ENCODE measurements at places on chromosomes 7 and 10. TPM values are rescaled to one million over a fixed set of nuclear protein-coding genes. Genes with fewer than 3 reads are reported as not detected.

DNA sequence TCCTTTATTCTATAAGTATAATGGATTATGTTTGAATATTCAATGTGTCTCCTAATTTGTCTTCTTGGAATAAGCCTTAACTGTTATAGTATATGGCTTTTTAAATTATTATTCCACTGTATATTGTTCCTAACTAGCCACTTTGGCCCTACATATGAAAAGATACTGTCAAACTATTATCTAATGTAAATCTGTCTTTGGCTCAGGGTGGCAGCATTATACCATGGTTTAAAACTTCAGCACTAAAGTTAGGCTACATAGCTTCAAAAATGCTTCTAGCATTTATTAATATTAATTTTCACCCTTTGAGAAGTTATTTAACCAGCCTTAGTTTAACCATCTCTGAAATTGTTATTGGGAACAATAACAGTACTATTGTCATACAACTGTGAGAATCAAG is 543.1 kb upstream of the MBL2 start:
- no peak for DNase-seq

- no peak for DNase-seq
These were observed 100.4 kb upstream of the SEMA3D start for GRCh38 chr7:85287106-85287825.

GRCh38 chr7:41323806-41324205 is 379.1 kb downstream of the INHBA start:
- DNase-seq, result no peak

- DNase-seq, result no peak
These were observed 232.0 kb downstream of the CCDC3 start for GRCh38 chr10:12769323-12770044.

PHTF2 gene
- total RNA-seq, result 14.5 TPM

- no peak for DNase-seq
These were observed 30.4 kb downstream of the TMEM176B start for GRCh38 chr7:150769768-150770167.

GRCh38 chr10:18399158-18399557 is 252.2 kb downstream of the NSUN6 start:
- no peak for DNase-seq

LRMDA gene
- 7.8 TPM for total RNA-seq

BAG3 gene
- 26.7 TPM for total RNA-seq

- no peak for DNase-seq
These were observed 130.5 kb upstream of the CDK13 start for GRCh38 chr7:39819514-39819913.

DNA sequence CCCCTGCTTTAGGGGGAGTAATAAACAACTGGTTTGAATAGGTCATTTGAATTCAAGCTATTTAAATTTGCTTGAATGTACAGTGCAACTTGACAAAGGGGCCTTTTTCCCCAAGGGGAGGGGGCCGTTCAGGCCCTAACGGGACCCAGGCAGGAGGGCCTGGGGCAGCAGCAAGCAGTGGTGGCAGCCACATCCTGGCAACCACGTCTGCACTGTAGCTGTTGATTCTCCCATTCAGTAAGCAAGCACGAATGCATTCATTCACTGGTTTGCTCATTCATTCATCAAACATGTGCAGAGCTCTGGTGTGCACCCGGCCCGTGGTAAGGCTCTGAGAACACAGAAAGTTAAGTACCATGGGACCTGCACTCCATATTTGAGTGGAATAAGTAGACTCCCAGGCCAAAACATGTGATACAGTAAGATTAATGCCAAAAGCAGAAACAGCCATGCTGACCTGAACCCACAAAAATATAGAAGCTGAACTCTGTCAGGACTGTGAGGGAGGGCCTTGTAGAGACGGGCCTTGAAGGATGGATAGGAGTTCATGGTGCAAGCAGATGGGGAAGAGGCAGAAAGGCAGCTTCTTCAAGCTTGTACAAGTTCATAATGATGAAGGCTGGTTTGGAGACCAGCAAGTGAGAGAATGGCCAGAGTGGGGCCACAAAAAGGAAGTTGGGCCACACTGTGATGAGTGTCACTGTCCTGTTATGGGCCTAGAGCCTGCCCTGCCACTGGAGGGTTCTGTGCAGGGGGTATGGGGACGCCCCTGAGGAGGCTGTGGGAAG is 29.3 kb upstream of the C10orf53 start:
- no peak for DNase-seq

NPSR1 gene
- total RNA-seq, result 9.7 TPM

DNA sequence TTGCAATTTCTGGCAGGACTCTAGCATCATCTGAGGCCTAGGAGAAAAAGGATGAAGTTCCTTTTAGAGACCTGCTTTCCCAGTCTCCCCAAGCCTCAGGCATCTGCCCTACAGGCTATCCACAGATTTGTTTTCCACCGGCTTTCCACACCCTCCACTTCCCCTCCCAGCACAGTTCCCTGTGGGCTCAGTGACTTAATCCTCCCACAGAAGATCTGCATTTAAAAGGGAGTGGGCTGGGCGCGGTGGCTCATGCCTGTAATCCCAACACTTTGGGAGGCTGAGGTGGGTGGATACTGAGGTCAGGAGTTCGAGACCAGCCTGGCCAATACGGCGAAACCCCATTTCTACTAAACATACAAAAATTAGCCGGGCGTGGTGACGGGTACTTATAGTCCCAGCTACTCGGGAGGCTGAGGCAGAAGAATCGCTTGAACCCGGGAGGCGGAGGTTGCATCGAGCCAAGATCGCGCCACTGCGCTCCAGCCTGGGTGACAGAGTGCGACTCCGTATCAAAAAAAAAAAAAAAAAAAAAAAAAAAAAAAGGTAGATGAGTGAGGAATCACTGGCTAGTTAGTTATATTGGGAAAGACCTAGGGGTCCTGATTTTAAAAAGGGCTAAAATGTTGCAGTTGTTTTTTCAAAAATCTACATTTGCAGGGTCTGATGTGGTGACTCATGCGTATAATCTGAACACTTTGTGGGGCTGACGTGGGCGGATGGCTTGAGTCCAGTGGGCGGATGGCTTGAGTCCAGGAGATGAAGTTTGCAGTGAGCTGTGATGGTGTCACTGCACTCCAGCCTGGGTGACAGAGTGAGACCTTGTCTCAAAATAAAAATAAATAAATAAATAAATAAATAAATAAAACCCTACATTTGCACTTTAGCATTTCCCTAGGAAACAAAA is 119.5 kb downstream of the BAMBI start:
- peak; percentile 24 for DNase-seq

ST8SIA6 gene
- total RNA-seq, result not detected

ADCYAP1R1 gene
- 7.4 TPM for total RNA-seq

DNA sequence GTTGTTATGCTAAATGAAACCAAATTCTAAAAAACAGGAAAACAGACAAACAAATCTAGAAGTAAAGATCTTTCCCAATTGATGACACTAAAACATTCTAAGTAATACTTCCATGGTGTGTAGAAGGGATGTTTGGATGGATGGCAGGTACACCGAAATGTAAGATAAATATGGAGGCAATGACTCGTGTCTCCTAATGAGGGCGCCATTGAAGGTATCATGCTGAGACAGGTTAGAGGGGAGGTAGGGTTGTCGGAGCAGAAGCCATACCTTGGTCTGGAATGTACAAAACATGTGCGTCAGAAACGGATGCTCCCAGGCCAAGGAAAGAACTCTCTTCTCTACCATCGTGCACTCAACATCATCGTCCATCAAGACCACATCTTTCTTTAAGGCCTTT is 101.4 kb downstream of the PRKCQ start:
- DNase-seq, result no peak

DNA sequence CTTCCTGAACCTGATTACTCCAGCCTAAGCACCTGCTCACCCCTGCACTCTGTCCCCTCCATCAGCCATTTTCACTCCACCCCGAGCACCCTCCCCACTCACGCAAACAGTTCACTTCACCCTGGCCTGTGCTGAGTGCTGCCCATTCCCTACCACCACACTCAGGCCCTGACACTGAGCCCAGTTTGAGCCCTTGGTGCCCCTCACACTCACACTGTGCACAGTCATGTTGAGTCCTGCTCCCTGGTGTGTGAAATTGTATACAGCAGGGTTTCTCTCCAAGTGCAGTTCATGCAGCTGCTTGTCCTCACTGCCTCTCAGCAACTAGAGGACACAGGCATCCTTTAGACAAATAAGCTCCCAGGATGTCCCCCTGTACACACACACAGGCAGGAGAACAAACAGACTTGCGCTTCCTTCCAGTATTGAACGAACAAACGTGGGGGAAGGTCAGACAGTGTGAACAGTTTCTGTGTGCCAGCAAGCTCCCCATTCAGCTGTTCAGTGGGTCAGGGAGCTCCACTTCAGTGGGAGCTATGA is 6.8 kb downstream of the MYO1G start:
- DNase-seq, result no peak

DNA sequence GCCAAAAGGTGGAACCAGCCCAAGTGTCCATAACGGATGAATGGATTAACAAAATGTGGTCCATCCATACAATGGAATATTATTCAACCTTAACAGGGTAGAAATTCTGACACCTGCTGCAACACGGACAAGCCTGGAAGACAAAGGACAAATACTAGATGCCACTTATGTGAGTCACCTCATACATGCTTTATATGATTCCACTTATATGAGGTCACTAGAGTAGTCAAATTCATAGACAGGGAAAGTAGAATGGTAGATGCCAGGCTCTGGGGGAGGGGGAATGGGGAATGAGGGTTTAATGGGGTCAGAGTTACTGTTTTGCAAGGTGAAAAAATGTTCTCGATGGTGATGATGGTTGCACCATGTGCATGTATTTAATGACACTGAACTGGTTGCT is 34.0 kb upstream of the CYTH3 start:
- no peak for DNase-seq

GRCh38 chr10:86707505-86707904 is 39.2 kb downstream of the LDB3 start:
- DNase-seq, result no peak

Data from transverse colon (tissue), 4 donors.